GM23248 (cell line): ENCODE measurements at places on chromosomes 16 and 17.

DNA sequence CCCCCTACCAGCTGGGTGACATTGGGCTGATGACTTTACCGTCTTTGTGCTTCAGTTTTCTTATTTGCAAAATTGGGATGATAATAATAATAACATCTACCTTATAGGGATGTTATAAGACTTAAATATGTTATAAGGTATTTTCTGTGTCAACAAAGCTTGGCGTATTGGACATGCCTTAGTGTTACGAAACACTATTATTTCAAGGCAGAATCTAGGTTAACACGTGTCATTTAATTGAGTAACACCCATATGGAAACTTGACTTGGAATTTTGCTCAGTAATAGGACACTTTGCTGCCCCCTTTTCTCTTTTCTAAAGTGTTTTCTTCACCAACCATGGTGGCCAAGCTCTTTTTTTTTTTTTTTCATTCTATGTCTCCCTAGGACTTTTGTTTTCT, 294.2 kb upstream of the SALL1 start:
- no peak for DNase-seq

DNA sequence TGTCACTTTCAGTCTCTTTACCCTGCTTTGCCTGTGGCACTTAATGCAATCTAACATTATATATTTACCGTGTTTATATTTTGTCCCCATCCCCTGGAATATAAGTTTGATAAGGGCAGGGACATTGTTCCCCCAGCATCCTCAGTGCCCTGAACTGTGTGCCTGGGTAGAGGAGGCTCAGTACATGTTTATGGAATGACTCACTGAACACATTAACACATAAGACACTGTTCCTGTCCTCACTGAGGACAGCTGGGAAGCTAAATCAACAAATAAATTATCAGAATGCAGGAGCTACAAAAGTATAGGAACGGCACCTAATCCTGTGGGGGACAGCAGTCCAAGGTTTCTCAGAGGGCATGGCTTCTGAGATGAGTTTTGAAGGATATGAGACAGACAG, 27.8 kb downstream of the GRIN2A start:
- no peak for DNase-seq

- DNase-seq = no peak
Measured at GRCh38 chr16:77539421-77540034, 104.7 kb upstream of the ADAMTS18 start.

DNA sequence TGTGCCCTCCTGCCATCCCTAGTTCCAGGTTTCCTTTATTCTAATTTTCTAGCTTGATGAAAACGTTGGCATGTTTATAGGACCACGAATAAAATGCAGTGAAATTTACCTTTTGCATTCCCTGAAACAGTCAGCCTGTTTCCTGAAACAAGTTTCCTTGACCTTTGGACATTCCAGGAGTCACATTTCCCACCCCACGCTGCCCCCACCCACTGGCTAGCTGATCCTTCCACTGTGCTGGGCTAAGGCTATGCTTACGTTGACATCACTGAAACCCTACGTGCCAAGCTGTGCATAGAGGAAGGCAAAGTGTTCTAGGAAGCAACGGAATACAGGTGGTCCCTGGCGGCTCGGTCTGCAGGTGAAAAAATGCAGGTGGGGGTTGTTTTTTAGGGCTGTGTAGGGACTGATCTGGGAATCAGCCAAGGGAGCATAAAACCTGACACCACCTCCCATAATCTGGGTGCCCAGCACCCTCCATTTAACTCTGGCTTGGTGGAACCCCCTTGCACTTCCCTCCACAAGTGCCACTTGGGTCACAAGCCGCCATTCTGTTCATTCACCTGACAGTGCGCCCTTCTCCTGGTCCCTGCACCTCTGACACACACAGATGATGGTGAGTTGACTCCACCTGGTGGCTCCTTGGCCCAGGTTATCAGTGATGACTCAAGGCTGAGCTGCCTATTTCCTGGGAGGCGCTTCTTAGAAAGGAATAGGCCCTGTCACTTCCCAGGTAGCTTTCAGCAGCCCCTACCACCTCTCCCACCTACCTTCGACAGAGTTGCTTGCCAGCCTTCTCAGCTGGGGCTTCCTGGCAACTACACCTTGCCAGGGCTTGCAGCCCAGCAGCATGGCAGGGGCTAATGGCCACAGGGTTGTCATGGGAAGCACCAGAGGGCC, 83.7 kb downstream of the N4BP1 start:
- no peak for DNase-seq

- DNase-seq = peak; percentile 67
Measured at GRCh38 chr17:78034429-78035091, 76.1 kb downstream of the TNRC6C start.

- no peak for DNase-seq
Measured at GRCh38 chr17:18992454-18993130, 12.0 kb downstream of the FAM83G start.
